Hippocampal formation (tissue), 2 donors: ENCODE measurements at places on chromosomes 7 and 10.

GRCh38 chr7:118580743-118581382 lies 356.4 kb downstream of the ANKRD7 start:
- DNase-seq = no peak

- DNase-seq = no peak
Observed at GRCh38 chr10:17662193-17663138, 18.5 kb downstream of the STAM start.

GRCh38 chr7:81441750-81442149 lies 328.1 kb downstream of the HGF start:
- no peak for DNase-seq

GRCh38 chr10:52621635-52622079 lies 150.9 kb downstream of the MBL2 start:
- DNase-seq = no peak

GRCh38 chr7:1054861-1055450 lies 10.6 kb downstream of the GPR146 start:
- no peak for DNase-seq

GRCh38 chr10:132807621-132808049 lies 21.7 kb upstream of the NKX6-2 start:
- no peak for DNase-seq

DNA sequence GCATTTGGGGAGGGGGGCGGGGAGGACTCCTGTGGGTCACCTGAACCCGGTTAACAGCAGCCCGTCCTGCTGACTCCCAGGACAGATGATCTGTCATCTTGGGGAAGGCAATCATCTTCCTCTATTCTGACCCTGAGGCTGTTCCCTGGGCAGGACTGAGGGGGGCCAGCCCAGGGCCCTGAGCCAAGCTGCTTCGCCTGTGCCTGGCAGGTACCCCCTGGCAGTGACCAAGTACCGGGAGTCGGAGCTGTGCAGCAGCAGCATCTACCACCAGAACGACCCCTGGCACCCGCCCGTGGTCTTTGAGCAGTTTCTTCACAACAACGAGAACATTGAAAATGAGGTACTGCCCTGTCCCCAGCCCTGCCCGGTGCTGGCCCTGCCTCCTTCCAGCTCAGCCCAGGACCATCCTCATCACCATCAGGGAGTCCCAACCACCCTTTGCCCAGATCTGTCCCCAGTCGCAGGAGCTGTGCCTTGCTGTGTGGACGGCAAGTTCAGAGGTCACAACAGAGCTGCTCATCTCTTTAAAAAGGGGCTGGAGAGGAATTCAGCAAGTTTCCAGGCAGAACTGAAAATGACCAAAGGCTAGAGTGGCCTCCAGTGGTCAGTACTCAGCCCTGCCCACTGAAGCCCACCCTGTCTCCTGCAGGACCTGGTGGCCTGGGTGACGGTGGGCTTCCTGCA lies 8.1 kb downstream of the AOC1 start:
- no peak for DNase-seq

- no peak for DNase-seq
Observed at GRCh38 chr7:157432957-157433576, 96.3 kb downstream of the DNAJB6 start.

GRCh38 chr10:119714484-119714816 lies 11.4 kb upstream of the INPP5F start:
- no peak for DNase-seq

DNA sequence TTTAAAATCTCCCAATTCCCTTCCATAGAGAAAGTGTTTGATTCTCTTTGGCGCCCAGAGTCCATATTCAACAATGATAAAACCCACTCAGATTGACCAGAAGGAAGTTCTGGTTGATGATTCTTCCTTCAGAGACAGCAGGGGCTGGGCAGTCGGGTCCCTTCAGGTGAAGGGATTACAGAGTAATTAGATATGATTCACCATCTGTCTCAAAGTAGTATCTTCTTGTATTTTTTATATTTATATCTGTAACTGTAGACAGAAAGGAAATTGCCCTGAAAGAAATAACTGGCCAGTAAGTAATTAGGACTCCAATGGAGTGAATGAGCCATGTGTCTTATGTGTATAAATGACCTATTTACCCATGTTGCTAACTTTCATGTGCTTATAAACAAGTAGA lies 156.0 kb downstream of the PLCE1 start:
- no peak for DNase-seq

DNA sequence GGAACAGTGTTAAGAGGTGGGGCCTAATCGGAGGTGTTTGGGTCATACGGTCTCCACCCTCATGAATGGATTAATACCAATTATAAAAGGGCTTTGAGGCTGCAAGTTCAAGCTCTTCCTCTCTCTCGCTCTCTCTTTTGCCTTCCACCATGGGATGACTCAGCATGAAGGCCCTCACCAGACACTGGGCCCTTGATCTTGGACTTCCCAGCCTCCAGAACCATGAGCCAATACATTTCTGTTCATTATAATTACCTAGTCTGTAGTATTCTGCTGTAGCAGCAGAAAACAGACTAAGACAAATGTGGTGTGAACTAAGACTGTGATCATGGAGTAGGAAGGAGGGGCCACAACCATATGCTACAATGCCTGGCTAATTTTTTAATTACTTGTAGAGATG lies 7.7 kb downstream of the AIFM2 start:
- no peak for DNase-seq

- DNase-seq = no peak
Observed at GRCh38 chr7:159015454-159016410, 128.9 kb downstream of the VIPR2 start.

GRCh38 chr10:101888251-101888949 lies 44.8 kb upstream of the KCNIP2 start:
- DNase-seq = peak; percentile 50

DNA sequence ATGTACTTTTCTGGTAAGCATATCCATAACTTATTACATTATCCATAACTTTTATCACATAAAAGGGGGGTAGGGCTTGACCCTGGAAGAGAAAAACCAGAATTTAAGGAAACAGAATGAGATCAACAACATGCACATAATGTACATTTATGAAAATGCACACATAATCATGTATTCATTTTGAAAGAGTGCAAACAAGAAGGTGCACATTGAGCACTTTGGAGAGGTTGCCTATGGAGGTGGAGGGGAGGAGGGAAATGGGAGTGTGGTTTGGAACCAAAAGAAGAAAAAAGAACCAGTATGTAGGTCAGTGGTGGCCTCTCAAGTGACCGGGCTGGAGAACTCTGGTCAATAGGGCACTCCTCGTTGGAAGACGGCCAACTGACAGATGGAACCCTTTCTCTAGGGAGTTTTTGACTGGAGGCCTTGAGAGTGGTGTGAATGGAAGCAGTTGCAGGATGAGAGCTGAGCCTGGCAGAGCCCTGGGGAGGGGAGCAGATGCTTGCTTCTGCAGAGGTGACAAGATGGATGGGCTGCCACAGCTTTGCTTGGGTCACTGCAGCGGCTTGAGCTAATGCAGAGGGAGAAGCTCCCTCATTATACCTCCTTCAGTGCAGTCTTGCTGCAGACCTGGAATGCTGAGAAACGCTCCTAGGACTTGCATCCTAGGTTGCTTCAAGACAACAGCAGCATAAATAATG lies 192.7 kb downstream of the SEC23IP start:
- no peak for DNase-seq

GRCh38 chr10:60664859-60665258 lies 113.4 kb upstream of the CDK1 start:
- DNase-seq = no peak

- DNase-seq = no peak
Observed at GRCh38 chr7:123054357-123055133, 59.0 kb upstream of the TAS2R16 start.

GRCh38 chr7:105745681-105746330 lies 130.6 kb downstream of the ATXN7L1 start:
- DNase-seq = no peak

DNA sequence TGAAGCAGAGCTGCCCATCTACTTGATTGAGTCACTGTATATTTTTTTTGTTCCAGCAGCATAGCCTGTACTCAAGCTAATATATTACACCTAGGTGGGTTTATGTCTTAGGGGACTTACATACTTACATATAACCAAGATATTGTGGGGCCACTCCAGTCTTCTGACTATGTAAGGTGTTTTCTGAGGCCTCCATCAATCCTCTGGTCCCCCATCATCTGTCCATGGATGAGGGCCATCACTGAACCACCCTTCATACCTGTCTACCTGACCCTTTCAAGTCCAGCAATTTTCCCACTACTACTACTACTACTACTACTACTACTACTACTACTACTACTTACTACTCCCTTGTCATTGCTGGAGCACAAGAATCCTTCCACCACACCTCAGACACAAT lies 3.2 kb upstream of the FAM241B start:
- no peak for DNase-seq

- no peak for DNase-seq
Observed at GRCh38 chr7:120775755-120776154, 82.2 kb downstream of the TSPAN12 start.

DNA sequence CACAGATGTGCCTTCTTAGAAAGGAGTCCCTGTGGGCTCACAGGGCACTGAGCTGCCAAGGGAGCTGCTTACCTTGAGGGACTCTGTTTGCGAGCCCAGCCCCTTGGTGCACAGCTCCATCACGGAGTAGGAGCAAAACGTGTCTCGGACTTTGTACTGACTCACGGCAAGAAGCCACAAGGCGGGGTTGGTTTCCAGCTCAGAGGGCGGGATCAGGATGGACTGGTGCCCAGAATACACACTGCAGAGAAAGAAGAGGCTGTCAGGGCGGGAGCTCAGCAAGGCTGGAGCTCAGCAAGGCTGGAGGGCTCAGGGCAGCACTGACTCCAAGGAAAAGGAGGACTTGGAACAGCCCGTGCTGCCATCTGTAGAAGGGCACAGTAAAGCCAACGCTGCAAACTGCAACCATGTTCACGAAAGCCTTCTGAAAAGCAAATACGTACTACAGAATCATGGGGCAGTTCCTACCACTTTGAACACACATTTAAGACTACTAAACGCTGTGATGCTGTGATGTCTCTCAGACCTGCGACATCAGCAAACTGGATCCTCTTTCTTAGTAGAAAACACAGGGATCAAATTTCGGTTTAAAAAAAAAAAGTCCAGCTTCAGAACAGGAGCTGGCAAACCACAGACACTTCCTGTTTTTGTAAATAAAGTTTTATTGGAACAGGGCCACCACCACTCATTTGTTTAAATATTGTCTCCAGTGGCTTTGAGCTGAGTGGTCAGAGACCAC lies 194.3 kb downstream of the ZMYND11 start:
- DNase-seq = peak; percentile 79

DNA sequence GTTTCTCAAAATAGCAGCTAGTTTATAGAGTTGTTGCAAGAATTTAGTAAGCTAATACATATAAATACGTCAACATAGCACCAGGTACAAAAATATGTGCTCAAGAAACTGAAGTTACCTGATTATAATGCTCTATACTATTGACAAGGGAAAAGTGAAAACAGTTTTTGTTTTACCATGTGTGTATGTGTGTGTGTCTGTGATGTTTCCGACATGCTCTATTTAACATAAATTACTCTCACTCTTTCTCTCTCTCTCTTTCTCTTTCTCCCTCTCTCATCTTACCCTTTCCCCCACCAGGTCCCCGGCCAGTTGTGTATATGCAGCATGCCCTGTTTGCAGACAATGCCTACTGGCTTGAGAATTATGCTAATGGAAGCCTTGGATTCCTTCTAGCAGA lies 4.3 kb downstream of the LIPN start:
- no peak for DNase-seq

DNA sequence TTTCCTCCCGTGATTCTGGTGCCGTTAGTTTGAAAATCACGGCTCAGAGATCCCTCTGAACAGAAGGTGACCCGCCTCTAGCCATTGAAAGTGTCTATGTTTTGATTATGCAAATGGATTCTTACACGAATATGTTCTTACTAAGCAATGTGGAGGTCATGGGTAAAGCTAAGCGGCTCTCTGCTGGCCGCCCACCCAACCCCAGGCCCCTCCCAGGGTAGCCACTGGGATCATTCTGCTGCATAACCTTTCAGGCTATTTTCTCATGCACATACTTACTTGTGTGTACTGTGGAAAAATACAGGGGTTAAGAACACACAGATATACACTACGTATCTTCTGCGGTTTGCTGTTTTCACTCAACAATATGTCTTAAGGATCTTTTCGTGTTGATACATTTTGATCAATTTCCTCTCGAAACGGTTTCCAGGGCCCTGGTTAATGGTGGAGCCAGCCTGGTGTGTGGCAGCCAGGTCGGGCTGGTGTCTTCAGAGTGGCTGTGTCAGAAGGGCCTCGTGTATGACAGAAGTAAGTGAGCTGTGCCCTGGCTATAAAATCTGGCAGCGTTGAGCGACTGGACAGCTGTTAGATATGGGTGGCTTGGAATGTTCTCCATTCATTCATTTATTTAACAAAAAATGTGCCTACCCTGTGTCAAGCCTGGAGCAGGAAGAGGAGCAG lies 29.9 kb downstream of the ZNF783 start:
- DNase-seq = no peak

GRCh38 chr7:129911790-129912189 lies 41.0 kb downstream of the UBE2H start:
- no peak for DNase-seq

- no peak for DNase-seq
Observed at GRCh38 chr10:113348694-113349093, 204.2 kb upstream of the HABP2 start.

- DNase-seq = no peak
Observed at GRCh38 chr7:152144557-152145245, 119.2 kb downstream of the GALNT11 start.

- DNase-seq = no peak
Observed at GRCh38 chr10:72082856-72083789, 5.2 kb downstream of the SPOCK2 start.

GRCh38 chr10:76117949-76118348 lies 686.5 kb downstream of the LRMDA start:
- no peak for DNase-seq

GRCh38 chr7:34603711-34604444 lies 54.1 kb upstream of the NPSR1 start:
- no peak for DNase-seq

DNA sequence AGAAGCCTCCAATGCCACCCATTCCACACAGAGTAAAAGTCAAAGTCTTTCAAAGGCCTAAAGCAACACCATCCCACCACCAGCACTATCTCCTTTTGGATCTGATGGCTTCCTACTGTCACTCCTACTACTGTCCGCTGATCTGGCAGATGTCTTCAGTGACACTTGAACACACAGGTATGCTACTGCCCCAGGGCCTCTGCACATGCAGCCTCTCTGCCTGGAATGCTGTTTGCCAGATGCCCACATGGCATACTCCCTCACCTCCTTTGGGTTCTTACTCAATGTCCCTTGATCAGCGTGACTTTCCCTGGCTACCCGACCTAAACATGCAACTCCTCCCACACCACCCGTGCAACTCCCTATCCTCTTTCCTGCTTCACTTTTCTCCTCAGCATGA lies 512.4 kb downstream of the KCNMA1 start:
- DNase-seq = no peak

- DNase-seq = no peak
Observed at GRCh38 chr7:31529103-31529502, 15.2 kb downstream of the ITPRID1 start.
